Common myeloid progenitor, CD34-positive (primary cell): ENCODE measurements at places on chromosomes 16 and 17.
A peak's percentile ranks its signal among the peaks of the same experiment; 100 is the strongest.

- no peak for DNase-seq
Observed at GRCh38 chr16:78137782-78138616, 38.5 kb downstream of the WWOX start.

DNA sequence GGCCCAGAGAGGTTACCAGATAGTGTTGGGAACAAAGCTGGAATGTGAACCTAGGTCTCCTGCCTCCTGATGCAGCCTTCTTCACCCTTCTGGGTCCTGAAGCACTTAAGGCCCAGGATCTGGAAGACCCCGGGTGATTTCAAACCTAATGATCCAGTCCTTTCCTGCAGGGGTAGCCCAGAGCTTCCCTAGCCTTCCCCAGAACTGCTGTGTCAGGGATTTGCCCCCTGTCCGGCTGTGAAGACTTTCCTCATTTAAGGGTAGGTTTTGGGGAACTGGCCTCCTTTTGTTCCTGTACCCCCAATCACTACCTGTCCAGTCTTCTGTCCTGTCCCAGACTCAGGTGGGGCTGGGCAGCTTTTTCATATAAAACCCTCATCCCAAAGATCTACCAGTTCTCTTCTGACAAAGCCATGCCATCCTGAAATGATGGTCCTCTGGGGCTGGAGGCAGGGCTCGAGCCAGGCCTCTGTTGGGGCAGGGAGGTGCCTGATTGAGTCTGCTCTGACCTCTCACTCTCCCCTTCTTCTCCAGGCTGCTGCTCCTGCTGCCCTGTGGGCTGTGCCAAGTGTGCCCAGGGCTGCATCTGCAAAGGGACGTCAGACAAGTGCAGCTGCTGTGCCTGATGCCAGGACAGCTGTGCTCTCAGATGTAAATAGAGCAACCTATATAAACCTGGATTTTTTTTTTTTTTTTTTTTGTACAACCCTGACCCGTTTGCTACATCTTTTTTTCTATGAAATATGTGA is 1.3 kb downstream of the MT1X start:
- DNase-seq = no peak

DNA sequence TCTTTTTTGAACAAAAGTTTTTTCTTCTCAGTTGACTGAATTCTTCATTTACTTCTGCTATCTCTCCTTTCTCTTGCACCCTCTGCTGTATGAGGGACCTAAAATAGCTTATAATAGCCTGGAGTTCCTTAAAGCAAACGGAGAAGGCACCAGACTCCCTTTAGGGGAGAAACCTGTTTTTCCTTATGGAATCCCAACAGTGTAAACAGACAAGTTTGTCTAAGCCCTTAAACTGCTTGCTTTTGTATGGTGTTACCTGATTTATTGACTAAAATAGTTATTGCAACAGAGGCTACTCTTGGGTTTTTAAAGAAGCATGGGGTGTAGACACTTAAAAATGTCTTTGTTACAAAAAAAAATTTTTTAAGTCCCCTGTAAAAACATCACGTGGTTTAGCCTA is 12.9 kb upstream of the TRIM25 start:
- DNase-seq = no peak

GRCh38 chr17:63984651-63985386 is 12.1 kb upstream of the SCN4A start:
- DNase-seq = peak; percentile 96

DNA sequence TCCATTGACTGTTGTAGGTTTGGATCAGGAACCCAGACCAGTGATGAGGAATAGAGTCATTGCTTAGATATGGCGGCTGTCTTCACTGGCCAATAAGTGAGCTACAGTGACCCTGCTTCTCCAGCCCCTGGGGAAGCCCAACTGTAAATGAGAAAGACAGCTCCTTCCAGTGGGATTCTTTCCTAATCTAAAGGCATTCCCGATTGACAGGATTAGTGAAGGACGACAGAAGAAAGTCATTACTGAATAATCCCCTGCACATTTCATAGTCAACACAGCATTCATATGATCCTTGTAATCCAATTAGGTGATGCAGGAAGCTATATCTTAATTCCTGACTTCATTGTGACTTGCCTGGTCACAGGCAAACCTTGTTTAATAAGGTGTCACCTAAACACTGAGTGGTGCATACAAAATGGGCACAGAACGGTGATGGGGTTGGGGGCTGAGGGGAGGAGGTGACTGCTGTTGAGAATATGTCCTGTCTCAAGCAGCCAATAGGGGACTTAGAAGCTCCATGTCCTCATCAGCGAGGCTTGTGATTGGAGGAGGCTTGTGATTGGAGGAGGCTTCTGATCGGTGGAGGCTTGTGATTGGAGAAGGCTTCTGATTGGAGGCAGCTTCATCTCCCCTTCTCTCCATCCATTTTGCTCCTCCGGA is 242.6 kb downstream of the XYLT1 start:
- DNase-seq = no peak

GRCh38 chr17:76989519-76989918 is 121.3 kb downstream of the MGAT5B start:
- DNase-seq = no peak

GRCh38 chr17:47305302-47305923 is 18.3 kb upstream of the EFCAB13 start:
- DNase-seq = peak; percentile 54

DNA sequence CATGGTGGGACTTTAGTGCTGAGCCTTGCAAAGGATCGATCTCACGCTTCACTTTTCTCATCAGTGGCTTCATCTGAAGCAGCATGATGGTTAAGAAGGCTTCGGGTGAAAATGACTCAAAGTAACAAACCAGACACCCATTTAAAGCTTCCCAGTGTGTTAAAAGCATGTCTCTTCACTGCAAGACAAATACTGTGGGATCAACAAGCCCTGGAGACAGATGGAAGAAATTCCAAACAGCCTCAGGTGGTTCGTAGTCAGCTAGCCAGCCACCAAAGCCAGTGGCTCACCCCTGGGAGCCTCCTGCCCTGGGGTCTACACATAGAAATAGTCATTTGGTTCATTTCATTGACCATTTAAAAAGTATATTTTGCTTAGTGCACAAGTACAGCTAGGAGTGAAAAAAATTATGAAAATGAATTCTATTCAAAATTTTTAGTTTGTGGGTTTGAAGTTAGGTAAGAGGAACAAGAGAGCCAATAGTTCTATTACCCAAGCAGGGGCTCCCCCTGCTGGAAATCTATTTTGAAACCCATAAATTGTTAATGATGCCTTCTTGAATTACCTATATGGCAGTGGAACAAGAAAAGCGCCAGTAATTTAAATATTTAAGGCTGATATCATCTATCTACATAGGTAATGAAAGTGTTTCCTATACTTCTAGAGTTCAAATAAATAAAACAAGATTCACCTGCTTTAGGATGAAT is 51.6 kb downstream of the PMP22 start:
- DNase-seq = no peak

GRCh38 chr16:77951788-77952187 is 70.6 kb upstream of the CLEC3A start:
- peak; percentile 40 for DNase-seq

DNA sequence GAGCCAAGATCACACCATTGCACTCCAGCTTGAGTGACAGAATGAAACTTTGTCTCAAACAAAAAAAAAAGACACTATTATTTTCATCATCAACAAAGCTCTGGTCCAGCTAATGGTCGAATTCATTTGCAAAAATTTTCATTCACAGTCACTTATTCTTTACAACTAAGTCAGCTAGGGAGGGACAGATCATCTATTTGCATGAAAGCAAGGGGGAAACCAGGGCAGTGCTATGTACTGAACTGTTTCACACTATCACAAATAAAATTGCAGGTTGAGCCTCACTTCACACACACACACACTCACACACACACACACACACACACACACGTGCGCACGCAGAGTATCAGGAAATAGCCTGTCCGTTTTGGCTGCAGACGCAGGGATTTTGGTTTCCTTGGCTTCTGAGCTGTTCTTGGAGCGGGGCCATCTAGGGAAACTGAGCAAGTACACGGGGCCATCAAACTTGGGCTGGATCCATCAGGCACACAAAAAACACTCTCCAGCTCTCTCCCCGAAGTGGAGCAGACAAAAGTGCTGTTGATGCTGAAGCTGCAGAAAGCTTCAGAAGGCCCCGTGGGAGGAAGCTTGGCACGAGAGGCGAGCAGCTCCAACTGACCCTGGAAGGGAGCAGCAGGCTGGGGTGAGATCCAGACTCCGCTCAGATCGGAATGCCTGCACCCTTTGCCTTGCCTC is 44.3 kb upstream of the HELZ start:
- DNase-seq = peak; percentile 11

GRCh38 chr17:2435862-2436261 is 35.0 kb upstream of the MNT start:
- DNase-seq = peak; percentile 31

DNA sequence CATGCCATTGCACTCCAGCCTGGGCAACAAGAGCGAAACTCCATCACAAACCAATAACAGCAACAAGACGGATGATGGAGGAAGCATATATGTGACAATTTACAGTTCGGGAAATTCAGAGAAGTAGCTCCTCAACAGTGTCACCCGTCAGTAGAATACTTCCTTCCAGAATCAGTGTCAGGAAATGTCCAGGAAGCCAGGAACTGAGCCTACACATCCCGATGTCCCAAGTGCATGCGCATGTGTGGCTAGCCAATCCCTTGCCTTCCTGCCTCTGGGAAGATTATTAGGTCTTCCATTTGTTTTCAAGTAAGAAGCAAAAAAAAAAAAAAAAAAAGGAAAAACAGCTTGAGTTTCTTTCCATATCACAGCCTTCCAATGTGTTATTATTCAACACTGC is 1.4 kb upstream of the PITPNC1 start:
- DNase-seq = no peak

DNA sequence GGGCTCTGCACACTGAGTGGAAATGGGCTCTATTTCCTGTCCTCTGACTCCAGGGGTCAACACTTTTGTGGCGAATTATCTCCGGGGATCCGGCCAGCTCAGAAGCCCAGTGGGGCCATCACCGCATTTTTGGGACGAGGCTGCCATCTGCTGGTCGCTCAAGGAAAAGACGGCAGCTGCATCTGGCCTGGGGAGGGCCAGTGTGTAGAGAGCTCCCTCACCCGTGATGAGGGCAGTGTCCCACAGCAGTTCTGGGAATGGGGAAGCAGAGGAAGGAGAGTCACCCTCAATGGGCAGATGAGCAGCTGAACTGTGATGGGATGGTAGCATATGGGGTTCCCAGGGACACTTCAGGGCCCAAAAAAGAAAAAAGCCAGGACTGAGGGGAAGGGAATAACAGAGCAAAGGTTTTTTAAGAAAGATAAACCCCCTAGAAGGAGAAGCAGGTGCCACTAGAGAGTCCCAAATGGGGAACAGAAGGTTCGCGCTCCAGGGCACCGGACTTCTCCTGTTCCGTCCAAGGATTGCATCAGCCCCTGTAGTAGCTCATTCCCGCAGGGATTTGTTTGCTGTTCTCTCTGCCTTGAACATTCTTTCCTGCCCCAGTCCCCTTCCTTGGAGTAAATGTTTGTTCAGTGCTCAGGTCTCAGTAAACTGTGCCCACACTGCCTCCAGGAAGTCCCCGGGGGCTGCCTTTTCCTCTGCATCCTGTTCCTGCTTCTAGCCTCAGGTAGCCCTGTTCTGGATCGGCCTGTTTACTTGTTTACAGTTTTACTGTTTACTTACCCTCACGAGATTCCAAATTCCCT is 9.3 kb upstream of the ABCC12 start:
- DNase-seq = peak; percentile 48

- DNase-seq = no peak
Observed at GRCh38 chr17:39671651-39672521, 3.6 kb downstream of the PNMT start.

GRCh38 chr16:58346831-58347371 is 45.4 kb upstream of the GINS3 start:
- no peak for DNase-seq

DNA sequence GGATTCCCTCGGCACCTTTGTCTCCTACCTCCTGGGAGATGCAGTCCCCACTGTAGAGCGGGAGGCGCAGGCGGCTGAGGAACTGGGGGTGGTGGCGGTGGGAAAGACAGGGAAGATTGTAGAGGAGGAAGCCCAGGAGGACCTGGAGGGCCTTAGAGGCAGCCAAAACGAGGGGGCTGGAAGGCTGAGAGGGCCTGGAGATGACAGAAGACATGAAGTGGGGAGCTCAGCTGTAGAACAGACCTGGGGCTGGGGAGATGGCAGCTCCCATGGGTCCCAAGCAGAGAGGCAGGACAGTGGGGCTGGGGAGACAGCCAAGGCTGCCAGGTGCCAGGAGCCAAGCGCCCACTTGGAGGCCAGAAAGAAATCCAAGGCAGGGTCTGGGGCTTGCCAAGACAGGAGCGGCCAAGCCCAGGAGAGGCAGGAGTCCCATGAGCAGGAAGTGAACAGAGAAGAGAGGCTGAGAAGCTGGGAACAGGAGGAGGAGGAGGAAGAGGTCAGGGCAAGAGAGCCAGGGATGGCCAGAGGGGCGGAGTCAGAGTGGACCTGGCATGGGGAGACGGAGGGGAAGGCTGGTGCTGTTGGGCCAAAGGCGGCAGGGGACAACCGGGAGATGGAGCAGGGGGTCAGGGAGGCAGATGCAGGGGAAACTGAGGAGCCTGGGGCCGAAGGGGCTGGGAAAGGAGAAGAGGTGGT is 803 bp downstream of the APOBR start:
- DNase-seq = no peak

GRCh38 chr16:20873331-20873730 is 26.8 kb downstream of the DCUN1D3 start:
- no peak for DNase-seq

DNA sequence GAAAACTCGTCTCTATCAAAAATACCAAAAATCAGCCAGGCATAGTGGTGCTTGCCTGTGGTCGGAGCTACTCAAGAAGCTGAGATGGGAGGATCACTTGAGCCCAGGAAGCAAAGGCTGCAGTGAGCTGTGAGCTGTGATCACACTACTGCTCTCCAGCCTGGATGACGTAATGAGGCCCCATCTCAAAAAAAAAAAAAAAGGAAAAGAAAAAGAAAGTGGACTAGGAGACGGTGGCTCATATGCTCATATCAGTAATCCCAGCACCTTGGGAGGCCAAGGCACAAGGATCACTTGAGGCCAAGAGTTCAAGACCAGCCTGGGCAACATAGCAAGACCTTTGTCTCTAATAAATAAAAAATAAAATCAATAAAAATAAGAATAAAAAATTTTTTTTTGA is 8.8 kb upstream of the SUMO2 start:
- DNase-seq = no peak

GRCh38 chr17:67959510-67959909 is 36.8 kb downstream of the C17orf58 start:
- DNase-seq = no peak

- DNase-seq = no peak
Observed at GRCh38 chr16:27539120-27539519, 10.6 kb downstream of the GTF3C1 start.

DNA sequence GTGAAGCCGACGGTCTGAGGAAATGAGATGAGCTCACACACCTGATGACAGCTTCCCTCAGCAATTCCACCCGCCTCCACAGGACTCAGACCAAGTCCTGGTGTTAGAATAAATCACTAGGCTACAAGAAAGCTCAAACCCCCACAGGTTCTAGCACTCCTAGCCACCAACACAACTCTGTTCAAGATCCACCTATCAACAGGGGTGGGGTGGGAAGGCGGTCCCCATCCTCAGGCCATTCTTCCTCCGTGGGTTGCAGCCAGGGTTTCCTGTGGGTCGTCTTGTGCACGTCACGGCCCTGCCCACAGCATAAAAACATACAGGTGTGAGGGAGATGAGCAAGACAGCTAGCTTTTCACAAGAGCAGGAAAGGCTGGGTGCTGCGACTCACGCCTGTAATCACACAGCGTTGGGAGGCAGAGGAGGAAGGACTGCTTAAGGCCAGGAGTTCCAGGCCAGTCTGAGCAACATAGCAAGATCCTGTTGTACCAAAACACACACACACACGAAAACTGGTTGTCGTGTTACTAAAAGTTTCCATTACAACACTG is 81.1 kb downstream of the ANKRD11 start:
- DNase-seq = no peak
